ENCODE measurements at places on chromosomes 3 and 15. TPM values are rescaled to one million over a fixed set of nuclear protein-coding genes. Genes with fewer than 3 reads are reported as not detected.
A peak's percentile ranks its signal among the peaks of the same experiment; 100 is the strongest.

- peak overlapping the region; percentile 96 for H3K27ac ChIP-seq
- no peak for DNase-seq
- no peaks in the 10 kb centered on the region for H3K4me1 ChIP-seq
- no peaks in the 10 kb centered on the region for H3K36me3 ChIP-seq
- peak overlapping the region; percentile 97 for H3K4me3 ChIP-seq
Observed at GRCh38 chr3:123449102-123449996, 459 bp upstream of the ADCY5 start.

ABI3BP gene
- total RNA-seq: 54.2 TPM

ANKDD1A gene
- 28.6 TPM for total RNA-seq

- no peaks in the 10 kb centered on the region for H3K27me3 ChIP-seq
- no peak overlapping the region for H3K4me3 ChIP-seq
- peaks cover 32% of the 10 kb centered on the region for H3K4me1 ChIP-seq
- H3K27ac ChIP-seq: peak overlapping the region; percentile 7
Observed at GRCh38 chr3:34258271-34258998, 460.0 kb downstream of the PDCD6IP start.

DNA sequence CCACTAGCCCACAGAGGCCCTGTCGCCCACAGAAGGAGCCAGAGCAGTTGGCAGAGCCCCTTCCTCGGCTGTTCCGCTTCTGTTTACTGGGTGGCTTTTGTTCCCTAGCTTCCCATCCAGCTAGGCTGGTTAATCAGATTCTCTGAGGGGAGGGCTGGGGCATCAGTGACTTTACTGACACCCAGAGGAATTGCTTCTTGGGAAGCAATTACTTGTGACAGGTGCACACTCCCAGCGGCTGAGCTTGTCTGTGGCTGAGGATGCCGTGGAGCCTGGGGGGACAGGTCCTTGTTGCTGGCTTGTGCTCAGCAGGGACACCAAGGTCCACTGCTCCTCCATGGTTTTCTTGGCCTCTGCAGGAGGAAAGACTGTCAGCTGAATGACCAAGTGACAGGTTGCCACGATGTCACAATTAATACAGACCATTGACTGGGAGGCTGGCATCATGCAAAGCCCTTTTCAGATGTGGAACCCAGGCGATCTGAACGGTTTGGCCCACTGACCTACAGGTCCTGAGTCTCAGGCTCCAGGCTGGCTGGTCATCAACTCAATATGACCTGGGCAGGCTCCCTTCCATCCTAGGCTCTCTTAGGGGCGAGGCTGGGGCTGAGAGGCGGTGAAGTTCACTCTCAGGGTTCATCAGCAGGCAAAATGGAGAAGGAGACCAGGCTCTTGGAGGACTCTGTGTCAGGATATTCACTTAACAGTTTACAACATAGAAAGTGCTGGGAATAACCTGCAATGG is 31.8 kb upstream of the SFMBT1 start:
- no peak for DNase-seq
- no peak overlapping the region for H3K27ac ChIP-seq
- H3K4me3 ChIP-seq: no peak overlapping the region
- H3K27me3 ChIP-seq: no peaks in the 10 kb centered on the region
- H3K36me3 ChIP-seq: no peaks in the 10 kb centered on the region

- H3K27ac ChIP-seq: peak overlapping the region; percentile 37
- no peaks in the 10 kb centered on the region for H3K36me3 ChIP-seq
- H3K4me1 ChIP-seq: peaks cover 26% of the 10 kb centered on the region
- no peak overlapping the region for H3K4me3 ChIP-seq
- no peak for DNase-seq
- H3K27me3 ChIP-seq: no peaks in the 10 kb centered on the region
Observed at GRCh38 chr3:62101488-62101887, 271.9 kb downstream of the FEZF2 start.

DNA sequence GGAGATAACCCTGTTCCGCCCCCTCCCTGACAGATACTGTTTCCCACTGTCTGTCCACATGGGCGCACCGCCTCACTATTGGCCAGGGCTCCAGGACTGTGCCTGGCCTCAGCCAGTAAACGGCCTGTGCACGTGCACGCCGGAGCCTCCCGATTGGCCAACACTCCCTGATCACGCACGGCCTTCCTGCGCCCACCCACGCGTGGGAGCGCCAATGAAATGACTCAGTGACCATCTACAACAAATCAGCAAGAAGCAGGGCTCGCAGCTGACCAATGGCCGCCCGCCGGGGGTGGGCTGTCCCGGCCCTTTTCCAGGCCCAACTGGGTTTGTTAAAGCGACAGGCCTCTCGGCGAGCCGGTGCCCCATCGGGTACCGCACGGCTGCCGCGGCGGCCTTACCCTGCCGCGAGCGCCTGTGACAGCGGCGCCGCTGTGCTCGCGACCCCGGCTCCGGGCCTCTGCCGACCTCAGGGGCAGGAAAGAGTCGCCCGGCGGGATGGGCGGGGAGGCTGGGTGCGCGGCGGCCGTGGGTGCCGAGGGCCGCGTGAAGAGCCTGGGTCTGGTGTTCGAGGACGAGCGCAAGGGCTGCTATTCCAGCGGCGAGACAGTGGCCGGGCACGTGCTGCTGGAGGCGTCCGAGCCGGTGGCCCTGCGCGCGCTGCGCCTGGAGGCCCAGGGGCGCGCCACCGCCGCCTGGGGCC is at the start of gene ARRDC4:
Gene ARRDC4, plus strand, starts transcription at position 340 of the 703 bp plus-strand sequence. Its CDS starts 159 bp downstream, at position 499.
- no peaks in the 10 kb centered on the region for H3K4me1 ChIP-seq
- DNase-seq: peak; percentile 100
- peak within 1 kb of the TSS; percentile 84 for H3K27ac ChIP-seq
- H3K36me3 ChIP-seq: no peaks in the 10 kb centered on the region
- H3K4me3 ChIP-seq: peak within 1 kb of the TSS; percentile 97
- H3K27me3 ChIP-seq: no peaks in the 10 kb centered on the region

TMCO5A gene
- not detected for total RNA-seq
